ENCODE measurements at places on chromosomes 12 and 14.

GRCh38 chr14:90815822-90816662 is at the start of gene TTC7B:
TTC7B (minus strand) TSS chr14:90816430; CDS start chr14:90816295, 135 bp downstream.
- no peak for DNase-seq

DNA sequence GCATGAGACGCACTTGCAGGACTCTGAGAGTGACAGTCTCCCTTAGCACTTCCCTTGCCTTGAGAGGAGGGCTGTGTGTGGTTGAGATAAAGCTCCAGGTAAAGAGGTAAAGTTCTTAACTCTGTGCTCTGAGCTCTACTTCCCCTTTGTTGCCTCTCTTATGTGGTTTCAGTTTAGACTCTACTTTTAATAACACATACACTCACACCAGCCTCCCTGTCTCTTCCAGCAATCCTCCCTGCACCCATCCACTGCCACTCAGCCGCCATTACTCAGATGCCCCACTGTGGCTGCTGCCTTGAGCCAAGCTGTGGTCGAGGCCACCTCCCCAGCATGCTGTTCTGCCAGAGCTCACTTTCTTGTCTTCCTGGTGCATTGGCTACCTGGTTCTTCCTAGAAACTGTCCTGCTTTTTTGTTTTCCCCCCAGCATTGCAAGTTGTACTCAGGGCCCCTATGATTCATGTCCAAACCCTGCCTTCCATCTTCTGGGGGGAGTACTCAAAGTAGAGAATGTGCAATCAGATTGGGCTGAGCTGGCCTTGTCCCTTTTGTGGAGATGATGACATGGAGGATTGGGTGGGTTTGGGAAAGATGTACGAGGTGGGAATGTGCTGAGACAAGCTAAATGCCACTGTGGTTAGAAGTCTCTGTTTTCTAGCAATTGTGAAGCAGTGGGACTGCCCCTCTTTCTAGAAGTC is 115.5 kb upstream of the PARP11 start:
- no peak for DNase-seq

- no peak for DNase-seq
These were observed 145.9 kb upstream of the HIF1A start for GRCh38 chr14:61549425-61549824.

DNA sequence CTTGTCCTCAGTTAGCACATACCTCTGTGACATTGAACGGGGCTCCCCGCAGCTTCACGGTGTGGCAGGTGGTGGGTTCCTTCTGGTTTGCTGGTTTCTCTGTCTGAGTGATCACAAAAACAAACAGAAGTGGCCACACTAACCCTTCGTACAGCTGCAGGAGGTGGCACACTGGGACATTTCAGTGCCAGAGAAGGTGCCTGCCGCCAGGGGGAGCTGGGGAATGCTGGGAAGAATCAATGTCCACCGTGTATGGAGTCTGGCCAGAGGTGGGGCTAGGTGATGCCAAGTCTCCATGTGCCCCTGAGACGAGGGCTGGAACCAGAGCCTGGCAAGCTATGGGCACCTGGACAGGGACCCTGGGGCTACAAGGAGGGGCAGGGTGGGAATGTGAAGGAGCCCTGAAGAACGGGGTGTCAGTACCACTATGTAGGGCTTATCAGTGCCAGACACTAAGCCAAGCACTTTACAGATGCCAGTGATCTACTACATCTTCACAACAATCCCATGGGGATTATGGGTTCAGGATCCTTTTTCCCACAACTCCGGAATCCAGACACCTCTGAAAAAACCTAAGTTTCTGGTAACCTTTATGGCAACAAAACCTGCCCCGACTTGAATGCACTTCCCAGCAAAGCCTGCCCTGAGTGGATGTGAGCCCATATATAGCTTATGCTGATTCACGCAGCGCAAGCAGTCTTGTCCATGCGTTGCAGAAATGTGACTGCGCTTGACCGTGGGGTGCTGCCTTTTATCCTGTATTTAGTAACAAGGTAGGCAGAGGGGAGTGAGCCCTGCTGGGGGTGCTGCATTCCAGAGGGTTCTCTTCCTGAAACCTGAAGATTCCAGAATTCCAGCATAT is 10.8 kb downstream of the RBM19 start:
- no peak for DNase-seq

DNA sequence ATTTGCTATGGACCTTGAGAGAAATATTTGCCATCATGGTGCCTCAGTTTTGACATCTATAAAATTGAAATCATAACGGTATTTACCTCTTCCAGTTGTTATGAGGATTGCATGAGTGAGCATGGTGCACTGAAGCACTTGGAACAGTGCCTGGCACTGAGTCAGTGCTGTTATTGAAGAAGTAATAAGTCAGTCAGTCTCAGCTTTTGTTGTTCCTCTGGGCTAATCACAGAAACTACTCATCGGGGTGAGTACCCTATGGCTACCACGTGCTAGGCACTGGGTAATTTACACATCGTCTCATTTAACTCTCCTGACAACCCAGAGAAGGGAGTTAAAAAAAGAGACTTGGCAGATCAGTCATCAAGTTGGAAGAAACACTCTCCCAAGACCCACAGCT is 159.5 kb upstream of the NRXN3 start:
- DNase-seq: no peak

DNA sequence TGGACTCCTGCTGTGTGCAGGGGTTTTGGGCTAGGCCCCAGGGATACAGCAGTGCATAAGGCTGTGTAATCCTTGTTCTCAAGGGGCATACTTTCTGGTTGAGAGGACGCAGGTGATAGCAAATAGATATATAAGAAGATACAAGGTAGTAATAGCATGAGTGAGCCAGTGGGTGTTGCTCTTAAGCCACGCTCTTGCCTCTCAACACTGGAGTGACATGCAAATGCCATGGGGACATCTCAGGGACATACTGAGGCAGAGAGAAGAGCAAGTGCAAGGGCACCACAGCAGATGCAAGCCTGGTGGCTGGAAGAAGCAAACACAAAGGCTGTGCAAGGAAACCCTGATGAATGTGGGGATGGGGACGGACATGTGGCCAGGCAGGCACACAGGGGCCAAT is 223.3 kb downstream of the CHST11 start:
- DNase-seq: no peak

GRCh38 chr14:103801459-103801858 is 45.9 kb downstream of the PPP1R13B start:
- DNase-seq: no peak

All from vagina (tissue), 2 donors.